Endothelial cell (in vitro differentiated cells): ENCODE measurements at places on chromosomes 4 and X. TPM values are rescaled to one million over a fixed set of nuclear protein-coding genes. Genes with fewer than 3 reads are reported as not detected.

Gene RIPPLY1
- not detected for total RNA-seq

Gene FHIP1A
- 2.4 TPM for total RNA-seq

Gene ZAR1
- total RNA-seq: not detected

Gene FAM184B
- 0.08 TPM for total RNA-seq

Gene MAD2L1
- total RNA-seq: 11.1 TPM

Gene TDO2
- not detected for total RNA-seq

Gene TBC1D9
- total RNA-seq: 25.5 TPM

Gene DOK7
- 0.69 TPM for total RNA-seq
